ENCODE measurements at places on chromosomes 12 and 14.

DNA sequence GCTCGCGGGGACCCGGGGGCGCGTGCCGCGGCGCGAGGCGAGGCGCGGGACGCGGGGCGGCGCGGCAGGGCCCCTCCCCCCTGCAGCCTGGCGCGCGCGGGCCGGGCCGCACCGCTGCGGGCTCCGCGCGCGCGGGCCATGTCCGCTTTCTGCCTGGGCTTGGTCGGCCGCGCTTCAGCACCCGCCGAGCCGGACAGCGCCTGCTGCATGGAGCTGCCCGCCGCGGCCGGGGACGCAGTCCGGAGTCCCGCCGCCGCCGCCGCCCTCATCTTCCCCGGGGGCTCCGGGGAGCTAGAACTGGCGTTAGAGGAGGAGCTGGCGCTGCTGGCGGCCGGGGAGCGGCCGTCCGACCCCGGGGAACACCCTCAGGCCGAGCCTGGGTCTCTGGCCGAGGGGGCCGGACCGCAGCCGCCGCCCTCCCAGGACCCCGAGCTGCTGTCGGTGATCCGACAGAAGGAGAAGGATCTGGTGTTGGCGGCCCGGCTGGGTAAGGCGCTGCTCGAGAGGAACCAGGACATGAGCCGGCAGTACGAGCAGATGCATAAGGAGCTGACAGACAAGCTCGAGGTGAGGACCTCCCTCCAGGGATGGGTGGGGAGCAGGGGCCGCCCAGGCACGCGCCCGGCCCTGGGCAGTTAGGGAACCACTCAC is 820 bp downstream of the BICDL1 start:
- DNase-seq = peak; percentile 20

- DNase-seq = peak; percentile 71
Observed at GRCh38 chr12:68042212-68042699, 53.0 kb downstream of the IFNG-AS1 start.

DNA sequence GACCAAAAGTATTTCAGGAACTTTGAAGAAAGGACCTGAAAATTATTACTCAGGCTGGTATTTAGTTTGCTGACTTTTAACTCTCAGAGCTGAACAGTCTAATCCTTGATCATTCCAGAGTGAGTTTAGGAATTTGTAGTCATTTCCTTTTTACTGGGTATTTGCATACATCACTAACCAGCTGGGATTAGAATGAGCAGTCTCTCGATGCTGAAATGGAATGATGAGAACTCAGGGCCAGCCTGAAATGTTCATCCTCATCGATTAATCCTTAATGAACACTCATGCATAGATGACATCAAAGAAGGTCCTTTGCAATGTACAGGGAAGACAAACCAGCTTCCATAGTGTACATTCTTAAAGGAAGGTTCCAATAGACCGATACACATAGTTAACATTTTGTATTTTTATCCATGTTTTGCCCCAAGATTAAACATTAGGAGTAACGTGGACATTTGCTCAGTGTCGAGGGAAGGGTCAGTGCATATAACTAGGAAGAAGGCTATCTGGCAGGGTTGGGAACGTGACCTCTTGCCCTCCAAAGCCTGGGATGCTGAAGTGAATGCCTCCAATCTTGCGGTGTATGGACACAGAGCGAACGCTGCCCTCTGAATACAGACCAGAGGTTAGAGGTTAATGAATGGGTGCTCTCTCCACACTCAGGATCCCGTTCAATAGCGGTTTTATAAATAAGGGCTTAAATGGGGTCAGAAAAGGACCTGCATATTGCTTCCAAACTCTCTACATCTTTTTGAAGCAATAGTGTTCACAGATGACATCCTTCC is 14.5 kb downstream of the FBXL14 start:
- DNase-seq = no peak

DNA sequence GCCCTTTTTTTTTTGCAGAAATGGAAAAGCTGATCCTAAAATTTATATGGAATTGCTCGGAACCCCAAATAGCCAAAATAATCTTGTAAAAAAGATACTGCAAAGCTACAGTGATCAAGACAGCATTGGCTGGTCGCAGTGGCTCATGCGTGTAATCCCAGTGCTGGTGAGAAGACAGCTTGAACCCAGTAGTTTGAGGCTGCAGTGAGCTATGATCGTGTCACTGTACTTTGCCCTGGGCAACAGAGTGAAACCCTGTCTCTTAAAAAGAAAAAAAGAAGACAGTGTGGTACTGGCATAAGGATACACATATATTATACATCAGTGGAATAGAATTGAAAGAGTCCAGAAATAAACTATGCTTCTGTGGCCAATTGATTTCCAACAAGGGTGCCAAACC is 5.4 kb downstream of the ITGB7 start:
- DNase-seq = no peak

- DNase-seq = no peak
Observed at GRCh38 chr14:104680806-104681688, 8.4 kb upstream of the INF2 start.

DNA sequence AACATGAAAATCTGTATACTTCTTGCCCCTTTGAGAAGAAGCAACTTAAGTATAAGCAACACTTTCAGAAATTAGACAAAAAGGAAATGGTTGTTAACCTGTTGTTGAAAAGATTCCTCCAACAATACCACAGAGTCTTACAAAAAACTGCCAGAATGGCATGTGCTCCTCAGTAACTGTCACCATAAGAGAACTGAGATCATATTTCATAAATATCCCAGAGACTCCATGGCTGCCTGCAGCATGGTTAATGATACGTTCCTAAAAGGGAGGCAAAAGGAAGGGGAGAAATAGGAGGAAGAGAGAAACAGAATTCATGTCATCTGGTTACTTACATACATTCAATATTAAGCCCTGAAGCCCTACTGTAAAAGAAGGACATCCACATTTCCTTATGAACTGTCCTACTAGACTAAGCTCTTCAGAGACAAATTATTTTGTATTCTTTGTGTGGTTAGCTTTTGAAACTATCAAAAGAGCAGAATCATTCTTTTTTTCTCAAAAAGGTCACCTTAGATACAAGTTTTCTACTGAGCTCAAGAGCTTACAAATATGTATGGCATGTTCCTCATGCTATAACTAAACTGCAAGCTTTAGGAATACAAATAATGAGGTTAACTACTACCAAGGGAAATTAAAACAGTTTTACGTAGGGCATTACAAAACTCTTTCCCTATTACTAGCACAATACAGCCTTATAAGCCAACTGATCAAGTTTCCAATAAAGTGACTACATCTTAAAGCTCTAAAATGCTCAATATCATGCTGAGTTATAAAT is 37.8 kb downstream of the ERGIC2 start:
- no peak for DNase-seq

DNA sequence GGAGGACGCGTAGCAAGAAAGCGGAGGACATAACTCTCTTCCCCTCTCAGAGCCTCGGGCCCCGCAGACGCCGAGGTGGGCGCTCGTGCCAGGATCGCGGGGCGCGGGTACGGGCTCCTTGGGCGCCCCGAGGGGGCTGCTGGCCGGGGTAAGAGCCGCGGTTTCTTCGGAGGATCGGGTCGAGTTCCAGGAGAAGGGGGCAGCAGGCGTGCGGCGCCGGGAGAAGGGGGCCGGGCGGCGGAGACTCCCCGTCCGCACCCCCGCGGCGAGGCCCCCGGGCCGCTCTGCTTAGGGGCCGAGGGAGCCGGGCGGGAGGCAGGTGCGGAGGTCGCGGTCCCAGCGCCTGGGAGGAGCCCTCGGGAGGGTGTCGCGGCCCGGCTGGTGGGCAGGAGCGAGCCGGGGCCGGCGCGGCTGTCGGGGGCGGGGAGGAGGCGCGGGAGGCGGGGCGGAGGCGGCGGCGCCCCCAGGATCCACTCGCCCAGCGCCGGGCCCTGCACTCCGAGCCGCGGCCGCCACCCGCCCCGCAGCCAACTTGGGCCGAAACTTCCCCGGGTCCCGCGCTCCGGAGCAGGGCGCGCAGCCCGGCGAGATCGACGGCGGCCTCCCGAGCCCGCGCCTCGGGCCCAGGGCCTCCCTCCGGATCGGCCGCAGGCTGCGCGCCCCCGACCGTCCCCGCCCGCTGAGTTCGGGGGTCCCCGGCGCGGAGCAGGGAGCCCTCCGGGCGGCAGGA is 64.4 kb downstream of the FBXL14 start:
- DNase-seq = peak; percentile 9

DNA sequence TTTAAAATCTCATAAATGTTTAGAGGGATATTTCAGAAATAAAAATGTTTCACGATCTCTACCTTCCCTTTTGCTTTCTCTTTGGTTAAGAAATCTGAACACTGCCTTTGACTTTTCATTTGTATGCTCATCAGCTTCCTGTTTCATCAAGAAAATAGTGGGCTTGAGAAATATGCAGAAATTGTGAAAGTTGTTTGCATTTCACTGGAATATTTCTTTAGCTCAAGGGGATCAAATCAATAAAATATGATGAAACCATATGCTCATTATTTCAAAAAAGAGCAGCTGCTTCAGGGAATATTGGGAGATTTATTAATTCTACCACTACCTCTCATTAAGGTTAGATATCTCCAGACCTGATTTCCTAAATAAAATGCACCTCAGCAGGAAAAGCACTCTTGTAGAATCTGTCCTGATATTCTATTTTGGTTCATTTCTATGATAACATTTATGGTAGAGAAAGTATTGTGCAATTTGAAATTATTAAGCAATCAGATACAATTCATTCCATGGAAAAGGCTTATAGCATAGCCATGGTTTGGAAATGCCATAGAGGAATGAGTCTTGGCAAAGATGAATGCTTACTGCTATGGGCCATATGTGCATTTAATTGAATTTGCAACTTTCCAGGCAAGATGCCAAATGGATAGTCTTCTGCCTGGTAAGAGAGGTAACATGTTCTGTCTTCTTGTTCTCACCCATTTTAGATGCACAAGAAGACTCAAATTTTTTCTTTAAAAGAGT is 212.6 kb upstream of the SLC16A7 start:
- DNase-seq = no peak

- DNase-seq = no peak
Observed at GRCh38 chr14:88682495-88683114, 110.1 kb downstream of the EML5 start.

GRCh38 chr12:78209846-78210505 is 379.3 kb downstream of the NAV3 start:
- DNase-seq = no peak

- peak; percentile 74 for DNase-seq
Observed at GRCh38 chr12:81644503-81644902, 114.6 kb downstream of the PPFIA2 start.

DNA sequence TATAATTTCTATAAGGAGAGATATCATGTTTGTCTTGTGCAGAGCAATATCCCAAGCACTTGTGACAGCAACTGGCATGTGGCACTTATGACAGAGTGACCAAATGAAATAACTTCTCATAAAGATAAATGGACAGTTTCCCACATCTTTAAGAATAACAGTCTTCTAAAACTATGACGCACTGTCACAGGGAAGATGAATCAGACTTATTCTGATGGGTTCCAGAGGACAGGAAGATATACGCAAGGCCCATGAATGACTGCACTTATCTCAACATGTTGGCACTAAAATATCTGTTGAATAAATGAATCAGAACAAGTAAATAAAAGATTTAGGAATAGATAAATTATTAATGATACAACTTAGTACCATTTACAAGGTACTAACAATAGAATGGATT is 465.8 kb upstream of the SYT1 start:
- no peak for DNase-seq

- no peak for DNase-seq
Observed at GRCh38 chr12:32952681-32953080, 56.1 kb upstream of the PKP2 start.

- DNase-seq = no peak
Observed at GRCh38 chr14:27222671-27223070, 624.8 kb upstream of the NOVA1 start.

GRCh38 chr12:49667325-49668090 is 39.7 kb downstream of the FMNL3 start:
- DNase-seq = no peak

GRCh38 chr14:70069186-70069585 is 119.6 kb downstream of the SLC8A3 start:
- no peak for DNase-seq

DNA sequence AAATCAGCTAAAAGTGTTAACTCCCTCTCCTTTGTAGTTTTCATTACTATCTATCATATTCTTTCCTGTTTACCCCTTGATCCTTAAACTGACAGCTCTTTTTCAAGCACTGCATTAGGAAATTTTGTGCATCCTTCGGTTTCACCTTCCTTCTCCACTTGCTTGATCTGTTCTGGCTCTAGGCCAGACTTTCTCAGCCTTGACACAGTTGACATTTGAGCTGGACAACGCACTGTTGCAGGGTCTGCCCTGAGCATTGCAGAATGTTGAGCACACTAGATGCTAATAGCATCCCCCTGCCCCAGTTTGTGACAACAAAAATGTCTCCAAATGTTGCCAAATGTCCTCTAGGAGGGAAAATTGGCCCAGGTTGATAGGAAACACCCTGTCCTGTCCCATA is 75.4 kb upstream of the KCNJ8 start:
- no peak for DNase-seq

DNA sequence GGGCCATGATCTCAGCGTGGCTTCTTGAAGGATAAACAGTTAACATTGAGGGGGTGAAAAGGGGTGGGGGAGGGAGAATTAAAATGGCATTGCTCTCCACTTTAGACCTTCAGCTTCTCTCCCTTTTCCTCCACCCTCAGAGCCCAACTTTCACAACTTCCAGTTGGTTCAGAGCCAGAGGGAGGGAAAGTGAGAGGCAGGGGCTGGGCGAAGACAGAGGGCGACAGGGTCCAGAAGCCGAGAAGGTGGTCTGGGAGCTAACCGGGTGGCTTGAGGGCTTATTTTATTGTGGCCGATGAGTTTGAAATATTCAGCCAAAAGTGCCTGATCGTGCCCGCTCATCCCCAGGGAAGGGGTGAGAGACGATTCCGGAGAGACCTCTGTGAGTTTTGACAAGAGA is 4.1 kb downstream of the BMP4 start:
- DNase-seq = no peak

DNA sequence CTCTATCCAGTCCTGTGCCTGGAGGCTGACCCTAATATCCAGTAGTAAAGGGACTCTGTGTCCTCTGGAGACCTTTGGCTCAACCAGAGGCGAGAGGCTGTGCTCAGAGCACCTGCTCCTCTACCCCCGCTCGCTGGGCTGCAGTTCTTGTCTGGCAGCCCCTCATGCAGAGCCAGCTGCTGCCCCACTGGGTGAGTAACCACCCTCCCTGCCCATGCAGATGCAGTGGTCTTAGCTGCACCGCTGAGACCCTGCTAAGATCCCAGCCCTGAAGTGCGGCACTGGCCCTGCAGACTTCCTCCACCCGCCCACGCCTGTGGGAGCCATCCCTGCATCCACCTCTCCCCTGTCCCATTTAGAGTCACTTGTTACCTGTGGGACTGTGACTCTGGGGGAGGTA is 347.5 kb upstream of the SFSWAP start:
- DNase-seq = no peak

GRCh38 chr12:131863711-131864396 is 30.6 kb upstream of the ULK1 start:
- no peak for DNase-seq

DNA sequence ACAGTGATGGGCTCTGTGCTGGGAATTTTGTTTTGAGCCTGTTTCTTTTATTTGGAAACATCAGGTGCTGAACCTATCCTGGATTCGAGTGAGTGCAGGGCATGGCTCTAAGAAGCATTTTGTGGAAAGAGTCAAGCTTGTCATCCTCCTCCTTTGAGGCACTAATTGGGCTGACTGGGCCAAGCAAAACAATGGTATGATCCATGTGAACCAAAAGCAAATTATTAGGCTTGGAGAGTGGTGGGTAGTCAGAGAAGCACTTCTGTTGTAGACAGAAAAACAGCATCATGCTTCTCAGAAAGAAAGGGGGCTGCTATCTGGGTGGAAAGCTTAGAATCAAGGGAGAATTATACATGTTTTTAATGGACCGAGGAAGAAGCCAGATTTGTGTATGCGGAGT is 481.6 kb downstream of the DIO2 start:
- no peak for DNase-seq

GRCh38 chr12:126353604-126354003 is 1288.4 kb downstream of the AACS start:
- no peak for DNase-seq
